ENCODE measurements at places on chromosomes 6 and 20.
A peak's percentile ranks its signal among the peaks of the same experiment; 100 is the strongest.

GRCh38 chr6:157527471-157527907 is 146.5 kb downstream of the ZDHHC14 start:
- peak; percentile 63 for DNase-seq

GRCh38 chr6:21246075-21246474 is 347.5 kb upstream of the SOX4 start:
- no peak for DNase-seq

- peak; percentile 31 for DNase-seq
Measured at GRCh38 chr6:24520929-24521546, 26.3 kb downstream of the ALDH5A1 start.

- no peak for DNase-seq
Measured at GRCh38 chr6:142306736-142307135, 4.9 kb downstream of the ADGRG6 start.

- no peak for DNase-seq
Measured at GRCh38 chr20:57802765-57803507, 93.1 kb upstream of the PMEPA1 start.

DNA sequence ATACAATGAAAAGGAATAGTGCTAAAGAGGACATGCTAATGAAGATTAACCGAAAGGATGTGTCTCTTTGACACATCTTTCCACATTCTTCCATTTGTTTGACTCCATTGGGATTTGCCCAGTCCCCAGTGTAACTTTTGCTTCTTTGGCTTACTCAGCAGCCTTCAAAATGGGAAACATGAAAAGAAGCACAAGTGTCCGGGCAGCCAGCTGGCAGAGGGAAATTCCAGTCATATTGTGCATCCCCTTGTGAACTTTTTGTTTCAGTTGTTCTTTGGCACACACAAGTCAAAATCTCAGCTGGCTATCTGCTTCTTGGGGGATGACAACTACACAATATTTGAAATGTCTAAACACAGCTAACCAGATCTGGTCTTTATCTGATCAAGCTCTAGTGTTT is 157.4 kb downstream of the OGFRL1 start:
- no peak for DNase-seq

GRCh38 chr6:116568111-116568510 is 3.2 kb upstream of the RWDD1 start:
- peak; percentile 61 for DNase-seq

GRCh38 chr6:16776394-16777017 is 15.2 kb upstream of the ATXN1 start:
- DNase-seq: peak; percentile 26

DNA sequence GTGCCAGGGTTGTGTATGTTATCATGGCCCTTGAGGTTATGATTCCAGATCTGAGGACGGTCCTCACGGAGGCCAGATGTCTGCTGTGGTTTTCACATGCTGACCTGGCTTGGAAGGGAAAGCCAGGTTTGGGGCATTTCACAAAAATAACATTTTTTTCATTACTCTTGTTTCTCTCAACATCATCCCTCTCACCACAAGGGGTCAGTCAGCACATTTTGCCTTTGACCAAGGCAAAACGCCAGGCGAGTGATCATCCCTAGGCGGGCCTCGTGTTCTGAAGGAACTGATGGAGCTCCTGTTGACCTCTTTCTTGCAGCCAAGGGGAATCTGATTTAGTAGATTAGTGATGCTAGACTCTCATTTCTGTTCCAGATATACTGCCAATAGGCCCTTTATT is 133.5 kb downstream of the TBC1D7 start:
- peak; percentile 76 for DNase-seq

- no peak for DNase-seq
Measured at GRCh38 chr6:4359108-4359730, 223.8 kb upstream of the ECI2 start.

DNA sequence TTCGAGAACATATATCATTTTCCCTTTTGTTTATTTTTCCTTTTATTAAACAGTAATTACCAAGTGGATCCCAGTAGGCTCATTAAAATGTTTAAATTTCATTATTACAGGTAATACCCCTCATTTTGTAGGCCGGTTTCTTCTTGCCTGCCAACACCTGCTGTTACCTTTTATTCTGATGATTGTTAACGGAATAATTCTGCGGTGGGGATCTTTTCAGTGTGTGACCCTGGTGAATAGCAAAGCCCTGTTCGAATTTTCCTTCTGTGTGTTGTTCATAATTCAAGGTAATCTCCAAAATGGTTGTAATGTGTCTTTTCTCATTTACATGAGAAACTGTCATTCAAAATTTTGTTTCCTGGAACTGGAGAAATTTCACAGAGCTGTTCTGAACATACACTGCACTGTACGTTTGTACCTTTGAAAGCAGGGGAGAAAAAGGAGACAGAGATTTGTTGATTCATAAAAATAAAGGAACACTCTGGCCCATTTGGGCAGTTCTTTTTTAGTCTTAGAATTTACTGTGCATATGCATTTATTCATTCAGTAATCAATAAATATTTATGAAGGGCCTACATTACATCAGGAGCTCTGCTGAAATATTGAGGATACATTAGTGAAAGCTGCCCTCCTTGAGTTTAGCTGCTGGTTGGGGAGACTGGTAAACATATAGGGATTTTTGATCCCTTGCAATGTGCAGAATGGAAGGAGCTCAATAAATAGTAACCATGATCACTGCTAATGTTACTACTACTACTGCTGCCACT is 502.0 kb downstream of the QKI start:
- no peak for DNase-seq

DNA sequence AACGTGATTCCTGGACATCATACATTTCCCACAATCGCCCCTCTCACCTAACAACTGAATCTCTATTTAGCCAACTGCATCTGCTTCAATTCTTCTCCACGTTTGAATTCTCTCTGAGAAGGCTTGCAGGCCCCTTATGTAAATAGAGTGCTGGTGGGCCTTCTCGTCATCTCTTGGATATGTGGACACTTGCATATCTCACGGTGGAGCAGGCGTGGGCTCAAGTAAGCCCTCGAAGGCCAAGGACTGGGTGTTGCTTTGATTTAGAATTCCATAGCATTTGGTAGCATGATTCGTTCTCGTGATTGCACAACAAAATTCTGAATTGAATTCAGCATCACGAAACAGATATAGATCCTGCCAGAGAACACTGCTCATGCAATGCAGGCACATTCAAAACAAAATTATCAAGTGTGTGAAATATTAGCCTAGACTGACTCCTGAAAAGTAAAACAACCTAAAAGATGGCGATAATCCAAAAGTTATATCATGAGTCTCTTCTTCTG is 613.6 kb downstream of the TFAP2A start:
- DNase-seq: no peak

DNA sequence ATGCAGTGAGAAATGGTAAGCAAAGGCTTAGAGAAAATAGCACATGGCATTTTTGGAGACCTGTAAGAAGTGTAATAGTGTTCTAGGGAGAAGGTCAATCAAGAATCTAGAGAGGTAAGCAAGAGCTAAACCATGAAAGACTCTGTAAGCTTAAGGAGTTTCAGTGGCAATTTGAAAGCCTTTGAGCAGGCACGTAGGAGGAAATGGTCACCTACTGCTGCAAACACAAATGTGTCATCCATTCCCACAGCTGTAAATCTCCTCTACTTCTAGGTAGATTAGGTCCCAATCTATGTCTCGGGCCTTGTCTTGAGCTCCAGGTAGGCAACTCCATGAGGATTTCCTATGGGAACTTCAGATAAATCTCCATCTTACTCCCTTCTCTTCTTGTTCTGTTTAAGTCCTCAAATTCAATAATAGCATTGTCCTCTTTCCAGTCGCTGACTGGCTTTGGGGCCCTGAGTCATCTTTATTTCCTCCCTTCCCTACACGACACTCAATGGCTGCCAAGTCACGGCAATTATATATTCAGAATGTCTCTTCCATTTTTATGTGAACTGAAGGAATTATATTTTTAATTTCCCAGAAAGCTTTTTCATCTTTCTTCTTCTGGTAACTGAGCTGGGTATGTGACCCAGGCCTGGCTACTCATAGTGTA is 24.2 kb upstream of the PAQR8 start:
- no peak for DNase-seq

- no peak for DNase-seq
Measured at GRCh38 chr6:81708113-81708699, 44.3 kb downstream of the TENT5A start.

DNA sequence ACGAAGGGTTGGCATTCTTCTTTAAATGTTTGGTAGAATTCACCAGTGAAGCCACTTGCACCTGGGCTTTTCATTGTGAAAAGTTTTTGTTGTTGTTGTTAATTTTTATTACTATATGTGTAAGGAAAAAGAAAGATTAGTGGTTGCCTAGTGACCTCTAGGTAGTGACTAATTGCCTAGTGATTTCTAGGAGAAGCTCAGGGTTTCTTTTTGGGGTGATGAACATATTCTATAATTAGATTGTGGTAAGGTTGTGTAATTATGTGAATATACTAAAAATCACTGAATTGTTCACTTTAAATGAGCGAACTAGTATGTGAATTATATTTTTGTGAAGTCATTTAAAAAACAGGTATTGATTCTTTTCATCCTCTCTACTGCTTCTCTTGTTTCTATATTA is 123.8 kb upstream of the TMEM170B start:
- peak; percentile 64 for DNase-seq

DNA sequence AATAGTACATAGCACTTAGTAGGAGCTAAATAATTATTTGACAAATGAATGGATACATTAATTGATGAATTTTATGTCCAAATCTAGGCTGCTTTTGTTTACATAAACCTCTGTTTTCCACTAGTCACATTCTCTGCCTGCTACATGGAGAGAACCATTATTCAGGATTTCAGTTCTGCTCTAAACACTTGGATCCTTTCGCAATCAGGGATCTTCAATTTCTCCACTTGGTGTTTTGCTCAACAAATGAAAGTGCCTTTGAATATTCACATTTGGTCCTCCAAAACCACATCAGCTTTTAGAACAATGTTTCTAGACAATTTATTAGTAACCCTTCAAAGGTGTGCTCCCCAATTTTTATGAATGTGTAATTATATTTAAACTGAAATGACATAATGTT is 30.6 kb upstream of the HLA-DQB1 start:
- DNase-seq: no peak

- no peak for DNase-seq
Measured at GRCh38 chr6:104229057-104229456, 630.7 kb downstream of the HACE1 start.

- DNase-seq: no peak
Measured at GRCh38 chr20:58033026-58033536, 195.4 kb downstream of the ANKRD60 start.

DNA sequence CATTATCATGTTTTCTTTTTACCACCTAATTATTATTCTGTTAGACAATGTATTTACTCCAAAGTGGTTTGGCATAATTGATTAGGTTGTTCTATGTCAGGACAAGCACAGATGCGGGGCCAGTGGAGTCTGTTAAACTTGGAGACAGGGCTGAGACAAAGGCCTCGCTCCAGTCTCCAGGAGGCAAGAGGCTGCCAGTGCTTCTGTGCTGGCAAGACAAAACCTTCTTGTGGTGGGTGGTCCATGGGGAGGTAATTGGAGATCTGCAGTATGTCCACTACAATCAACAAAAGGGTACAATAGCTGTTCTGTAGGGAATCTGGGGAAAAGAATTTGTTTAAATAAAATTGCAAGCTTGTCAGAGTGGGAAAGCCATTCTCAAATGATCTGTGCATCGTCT is 677.2 kb upstream of the SLC35B3 start:
- no peak for DNase-seq

- no peak for DNase-seq
Measured at GRCh38 chr6:154499855-154500589, 10.5 kb downstream of the CNKSR3 start.

DNA sequence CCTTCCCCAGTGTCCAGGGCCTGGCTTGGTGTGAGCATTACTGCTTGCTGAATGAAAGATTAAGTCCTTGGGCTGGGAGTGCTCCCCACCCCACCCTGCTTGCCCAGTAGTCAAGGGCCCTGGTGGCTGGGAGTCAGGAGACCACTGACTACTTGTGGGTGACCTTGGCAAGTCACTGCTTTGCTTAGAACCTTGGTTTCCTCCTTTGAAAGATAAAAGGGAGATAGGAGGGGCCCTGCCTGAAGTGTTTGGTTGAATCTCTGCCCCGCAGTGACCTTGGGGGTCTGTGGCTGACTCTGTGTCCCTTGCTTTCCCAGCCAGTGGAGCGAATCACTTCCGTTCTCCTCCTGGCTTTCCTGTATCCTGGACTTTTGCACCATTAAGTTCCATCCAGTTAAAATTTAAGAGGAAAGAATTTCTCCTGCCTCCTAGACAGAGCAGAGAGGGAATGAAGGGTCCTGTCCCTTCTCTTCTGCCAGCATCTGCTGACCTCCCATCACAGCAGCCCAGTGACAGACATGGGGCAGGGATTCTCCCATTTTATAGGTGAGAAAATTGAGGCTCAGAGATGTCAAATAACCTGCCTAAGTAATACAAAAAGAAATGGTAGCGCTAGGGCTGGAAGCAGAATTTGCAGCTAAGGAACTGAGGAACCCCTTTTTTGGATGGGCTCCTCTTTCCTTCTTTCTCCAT is 3.5 kb upstream of the EPB41L1 start:
- no peak for DNase-seq

DNA sequence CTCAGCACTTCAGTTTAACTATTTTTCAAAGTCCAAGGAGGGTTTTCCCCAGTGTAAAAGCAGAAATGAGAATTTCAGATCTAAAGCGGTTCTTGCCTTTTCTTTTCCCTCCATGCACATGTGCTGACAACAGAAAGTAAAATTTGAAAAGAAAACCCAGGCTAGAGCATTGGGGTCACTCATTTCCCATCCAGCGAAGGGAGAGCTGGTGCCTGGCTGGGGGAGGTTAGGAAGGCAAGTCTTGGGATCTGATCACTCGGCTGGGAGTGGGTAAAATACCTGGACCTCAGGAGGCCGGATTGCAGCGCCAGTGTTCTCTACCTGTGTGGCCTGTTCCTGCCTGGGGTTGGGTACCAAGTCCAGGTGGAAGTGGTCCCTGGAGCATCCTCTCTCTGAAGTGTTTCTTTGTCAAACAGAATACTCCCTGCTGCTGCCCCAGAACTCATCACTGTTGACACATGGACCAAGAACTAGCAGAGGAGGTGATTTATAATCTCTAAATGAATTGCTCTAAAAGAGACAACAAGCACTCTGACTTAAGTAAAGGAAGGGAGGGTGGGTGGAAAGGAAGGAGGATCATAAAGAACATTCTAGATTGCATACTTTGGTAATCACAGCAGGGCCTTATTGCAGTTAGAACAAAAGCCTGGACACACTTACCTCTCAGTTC is 136.0 kb downstream of the MTHFD1L start:
- DNase-seq: no peak

DNA sequence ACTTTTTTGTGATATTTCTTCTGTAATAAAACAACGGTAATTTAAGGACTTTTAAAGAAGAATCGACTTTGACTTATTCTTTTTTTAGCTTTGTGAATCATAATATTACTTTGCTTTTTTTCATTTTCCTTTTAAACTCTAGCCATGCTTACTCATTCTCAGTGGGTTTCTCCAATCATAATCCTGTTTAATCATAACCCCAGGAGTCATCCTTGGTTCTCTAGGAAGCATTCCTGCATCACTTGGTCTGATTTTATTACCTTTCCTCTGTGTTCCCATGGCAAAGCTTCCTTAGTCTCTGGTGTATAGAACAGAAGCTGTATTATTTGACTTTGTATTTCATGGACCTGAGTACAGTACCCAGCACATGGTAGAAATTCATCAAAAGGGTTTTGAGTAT is 223.5 kb downstream of the CDKAL1 start:
- peak; percentile 72 for DNase-seq
